Activated CD8-positive, alpha-beta memory T cell treated with anti-CD3 and anti-CD28 coated beads for 1 hour (primary cell): ENCODE measurements at places on chromosomes 4 and X.

DNA sequence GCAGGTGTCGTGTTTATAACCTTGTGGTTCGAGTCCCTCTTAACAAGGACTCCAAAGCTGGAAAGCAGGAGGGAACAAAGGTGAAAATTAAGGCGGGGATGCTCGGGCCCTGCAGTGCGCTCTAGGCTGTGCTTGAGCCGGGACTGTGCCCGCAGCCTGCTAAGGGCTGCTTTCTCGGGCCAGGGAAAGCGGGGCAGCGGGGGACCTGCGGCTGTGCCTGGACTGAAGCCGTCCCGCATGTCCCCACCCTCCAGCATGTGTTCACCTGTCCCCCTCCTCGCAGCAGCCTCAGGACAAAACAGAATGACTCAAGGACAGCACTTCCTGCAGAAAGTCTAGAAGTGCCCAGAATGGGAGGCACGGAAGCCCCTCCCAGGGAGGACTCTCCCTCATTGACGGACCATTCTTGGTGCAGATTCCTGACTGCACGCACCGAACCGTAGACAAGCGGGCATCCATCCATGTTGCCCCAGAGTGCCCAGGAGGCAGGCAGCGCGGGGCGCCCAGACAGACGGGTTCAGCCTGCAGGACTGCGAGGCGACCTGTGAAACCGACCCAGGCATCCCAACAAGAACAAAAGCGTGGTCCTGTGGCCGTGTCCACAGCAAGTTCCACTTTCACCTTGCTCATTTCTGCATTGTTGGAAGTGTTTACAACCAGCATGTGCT is 342.9 kb downstream of the MAGEB5 start:
- DNase-seq: no peak

DNA sequence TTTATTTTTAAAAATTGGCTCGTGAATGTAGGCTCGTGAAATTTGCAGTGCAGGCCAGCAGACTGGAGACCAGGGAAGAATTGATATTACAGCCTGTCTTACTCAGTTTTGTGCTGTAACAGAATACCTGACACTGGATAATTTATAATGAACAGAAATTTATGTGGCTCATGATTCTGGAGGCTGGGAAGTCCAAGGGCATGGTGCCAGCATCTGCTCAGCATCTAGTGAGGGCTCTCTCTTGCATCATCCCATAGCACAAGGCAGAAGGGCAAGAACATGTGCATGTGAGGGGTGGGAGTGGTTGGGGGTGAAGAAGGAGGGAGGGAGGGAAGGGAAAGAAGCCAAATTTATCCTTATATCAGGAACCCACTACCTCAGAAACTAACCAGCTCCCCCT is 13.7 kb upstream of the CLTRN start:
- DNase-seq: no peak

- no peak for DNase-seq
These were observed 28.5 kb upstream of the CRMP1 start for GRCh38 chr4:5921101-5921980.

DNA sequence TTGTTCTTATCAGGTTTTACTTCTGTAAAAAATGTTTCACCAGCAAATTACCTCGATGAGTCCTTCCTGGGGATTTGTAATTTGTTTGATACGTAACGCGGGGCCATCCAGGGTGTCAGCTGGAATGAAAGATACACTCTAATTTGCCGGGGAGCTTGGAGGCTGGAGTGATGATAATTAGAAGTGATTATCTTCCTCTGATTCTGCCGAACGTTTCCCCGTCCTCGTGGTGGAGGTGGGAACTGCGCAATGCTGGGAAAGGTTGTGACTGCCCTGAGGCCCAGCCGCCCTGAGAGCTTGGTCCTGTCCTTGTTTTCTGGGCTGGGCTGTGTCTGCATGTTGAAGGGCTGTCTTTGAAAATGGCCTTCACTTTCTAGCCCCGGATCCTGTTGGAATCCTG is 48.0 kb downstream of the SORCS2 start:
- DNase-seq: no peak

DNA sequence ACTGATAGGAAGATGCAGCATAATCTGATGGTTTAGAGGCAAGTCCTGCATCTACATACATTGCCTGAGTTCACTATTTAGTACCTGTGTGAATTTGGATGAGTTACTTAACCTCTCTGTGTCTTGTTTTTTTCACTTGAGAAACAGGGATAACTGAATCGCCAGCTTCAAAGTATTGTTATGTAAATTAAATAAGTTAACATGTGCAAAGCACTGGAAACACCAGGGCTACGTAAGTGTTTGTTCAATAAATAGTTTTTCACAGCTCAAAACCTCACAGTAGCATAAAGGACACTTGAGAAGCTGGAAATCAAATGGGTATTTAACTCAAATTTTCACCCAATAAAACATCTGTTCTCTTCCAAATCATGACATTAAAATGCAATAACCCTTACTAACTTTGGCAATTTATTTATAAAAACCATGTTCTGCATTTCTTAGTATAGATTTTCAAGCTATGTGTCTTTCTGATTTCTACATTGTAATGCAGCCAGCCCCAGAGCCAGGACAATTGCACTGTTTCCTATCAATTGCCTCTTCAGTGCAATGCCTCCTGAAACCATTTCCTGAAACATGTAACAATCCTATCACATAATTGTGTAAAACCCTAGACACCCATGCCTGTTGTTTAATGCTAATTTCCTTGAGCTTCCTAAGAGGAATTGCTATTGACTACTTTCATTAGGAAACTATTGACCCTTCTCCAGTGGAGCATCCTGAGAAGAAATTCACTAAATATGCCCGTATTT is 177.1 kb downstream of the UNC5C start:
- no peak for DNase-seq

DNA sequence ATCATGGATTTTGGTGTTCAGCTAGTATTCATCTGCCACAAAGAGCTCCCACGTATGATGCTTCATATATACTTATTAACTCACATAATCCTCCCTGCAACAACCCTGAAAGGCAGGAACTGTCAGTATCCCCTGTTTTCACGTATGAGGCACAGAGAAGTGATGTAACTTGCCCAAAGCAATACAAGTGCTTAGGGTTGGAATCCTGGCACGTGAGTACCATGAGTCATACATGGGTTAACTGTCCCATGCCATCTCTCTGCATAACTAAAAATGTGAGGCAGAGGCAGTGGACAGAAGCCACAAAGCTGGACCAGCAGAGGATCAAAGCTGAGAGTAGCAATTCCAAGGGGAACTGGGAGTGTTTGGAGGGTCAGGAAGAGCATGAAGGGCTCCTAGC is 35.7 kb upstream of the EGFL6 start:
- no peak for DNase-seq

DNA sequence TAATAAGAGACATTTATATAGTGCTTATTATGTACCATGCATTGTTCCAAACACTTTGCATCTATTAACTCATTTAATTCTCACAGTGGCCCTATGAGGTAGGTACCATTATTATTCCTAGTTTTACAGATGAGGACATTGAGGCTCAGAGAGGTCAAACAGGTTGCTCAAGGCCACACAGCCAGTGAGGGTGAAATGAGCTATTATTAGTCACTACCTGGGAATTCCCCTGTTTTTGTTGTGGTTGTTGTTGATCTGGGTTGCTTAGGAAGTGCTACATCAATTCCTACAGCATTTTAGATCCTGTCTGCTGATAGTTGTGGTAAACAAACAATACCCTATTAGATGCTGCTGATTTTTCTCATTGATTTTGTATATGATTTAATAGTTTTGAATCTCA is 41.2 kb downstream of the APLN start:
- DNase-seq: no peak

DNA sequence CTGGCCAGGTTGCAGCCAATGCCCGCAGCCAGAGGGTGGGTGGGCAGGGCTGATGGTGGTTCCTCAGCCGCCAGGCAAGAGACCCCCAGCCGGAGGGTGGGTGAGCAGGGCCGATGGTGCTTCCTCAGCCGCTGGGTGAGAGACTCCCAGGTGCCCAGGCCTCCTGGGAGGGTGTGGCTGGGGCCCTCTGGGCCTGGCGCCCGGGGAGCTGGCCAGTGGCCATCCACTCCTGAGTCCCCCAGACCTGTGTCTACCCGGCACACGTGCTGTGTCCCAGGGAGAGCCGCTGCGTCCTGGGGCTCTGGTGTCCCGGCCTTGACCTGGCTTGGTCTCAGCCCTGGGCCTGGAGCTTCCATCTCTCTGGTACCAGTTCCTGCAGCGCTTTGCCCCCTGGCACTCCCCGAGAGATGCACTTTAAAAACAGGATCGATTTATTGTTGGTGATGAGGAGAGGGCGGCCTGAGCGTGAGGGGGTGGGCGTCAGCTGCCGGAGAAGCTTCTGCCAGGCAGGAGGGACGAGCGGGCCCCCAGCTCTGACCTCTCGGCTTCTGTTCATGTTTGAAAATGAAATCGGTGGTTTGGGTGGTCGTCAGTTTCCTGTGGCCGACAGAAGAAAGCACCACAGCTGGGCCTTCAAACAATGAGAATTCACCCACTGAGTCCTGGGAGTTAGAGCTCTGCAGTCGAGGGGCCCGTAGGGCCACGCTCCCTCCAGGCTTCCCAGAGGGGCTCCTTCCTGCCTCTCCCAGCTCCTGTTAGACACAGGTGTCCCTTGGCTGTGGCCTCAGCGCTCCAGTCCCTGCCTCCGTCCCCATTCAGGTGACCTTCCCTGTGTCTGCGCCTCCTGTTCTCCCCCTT is 6.5 kb downstream of the DOK7 start:
- no peak for DNase-seq

GRCh38 chr4:175809402-175810072 is 2.5 kb downstream of the GPM6A start:
- no peak for DNase-seq

- DNase-seq: no peak
These were observed 60.1 kb upstream of the S100G start for GRCh38 chrX:16589826-16590225.

DNA sequence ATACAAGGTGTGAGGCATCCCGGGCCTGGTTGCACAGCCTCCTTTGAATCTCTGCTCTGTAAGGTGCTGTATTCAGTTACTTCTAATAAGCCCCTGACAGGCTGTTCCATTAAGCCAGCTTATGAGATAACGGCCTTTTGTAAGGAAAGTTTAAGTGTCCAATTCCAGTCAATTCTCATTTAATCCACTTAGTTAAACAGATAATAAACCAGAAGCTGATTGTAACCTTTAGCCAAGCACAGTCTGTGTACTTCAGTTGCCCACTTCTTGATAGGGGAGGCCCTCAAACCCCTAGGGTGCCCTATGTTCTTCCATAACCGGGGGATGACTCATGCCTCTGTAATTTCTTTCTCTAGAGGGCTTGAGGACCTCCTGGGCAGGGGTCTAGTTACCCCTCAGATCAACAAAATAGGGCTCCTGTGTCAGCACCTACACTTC is 63.4 kb downstream of the RASL11B start:
- DNase-seq: no peak

DNA sequence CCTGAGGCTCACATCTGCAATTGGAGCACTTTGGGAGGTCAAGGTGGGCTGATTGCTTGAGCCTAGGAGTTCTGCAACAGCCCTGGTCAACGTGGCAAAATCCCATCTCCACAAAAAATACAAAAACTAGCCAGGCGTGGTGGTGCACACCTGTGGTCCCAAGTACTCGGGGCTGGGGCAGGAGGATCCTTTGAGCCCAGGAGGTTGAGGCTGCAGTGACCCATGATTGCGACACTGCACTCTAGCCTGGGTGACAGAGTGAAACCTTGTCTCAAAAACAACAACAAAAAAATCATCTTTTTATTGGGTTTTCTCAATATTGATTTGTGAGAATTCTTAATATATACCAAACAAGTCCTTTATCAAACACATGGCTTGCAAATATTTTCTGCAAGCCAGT is 64.9 kb downstream of the ANKRD17 start:
- DNase-seq: no peak

DNA sequence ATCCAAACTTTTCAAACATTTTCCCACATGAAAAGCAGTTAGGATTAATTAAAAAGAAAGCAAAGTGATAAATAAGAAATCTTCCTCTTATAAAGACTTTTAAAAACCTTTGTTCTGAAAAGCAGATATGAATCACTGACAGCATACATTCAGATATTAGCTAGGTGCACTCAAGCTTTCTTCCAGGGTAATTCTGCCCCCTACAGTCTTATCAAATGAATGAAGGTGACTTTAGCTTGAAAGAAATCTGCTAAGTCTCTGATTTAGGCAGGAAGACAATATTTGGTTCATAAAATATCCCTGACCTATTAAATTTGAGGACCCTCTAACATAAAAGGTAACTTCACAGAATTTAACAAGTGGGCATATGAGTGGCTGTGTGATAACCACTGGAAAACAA is 209.1 kb upstream of the FAM47A start:
- no peak for DNase-seq

GRCh38 chr4:87541956-87542709 is 13.0 kb upstream of the SPARCL1 start:
- DNase-seq: no peak

DNA sequence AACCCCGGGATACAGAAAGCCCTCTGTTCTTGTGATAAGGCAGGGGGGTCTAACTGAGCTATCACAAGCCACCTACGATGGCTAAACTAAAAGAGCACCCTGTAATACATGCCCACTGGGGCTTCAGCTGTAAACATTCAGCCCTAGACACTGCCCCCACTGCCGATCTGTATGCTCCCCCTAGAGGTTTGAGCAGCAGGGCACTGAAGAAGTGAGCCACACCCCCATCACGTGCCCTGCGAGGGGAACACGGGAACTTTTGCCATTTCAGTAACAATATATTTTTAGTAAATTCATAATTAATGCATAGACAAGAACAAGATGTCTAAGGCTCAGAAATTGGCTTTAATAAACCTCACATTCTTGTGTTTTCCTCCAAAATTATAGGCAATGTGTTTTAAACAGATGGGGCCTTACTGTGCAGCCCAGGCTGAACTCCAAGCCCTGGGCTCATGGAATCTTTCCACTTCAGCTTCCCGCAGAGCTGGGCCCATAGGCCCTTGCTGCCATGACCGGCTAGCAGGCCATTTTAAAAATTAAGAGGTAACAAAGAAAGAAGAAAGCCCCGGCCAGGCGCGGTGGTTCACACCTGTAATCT is 235.3 kb upstream of the SFRP2 start:
- no peak for DNase-seq

DNA sequence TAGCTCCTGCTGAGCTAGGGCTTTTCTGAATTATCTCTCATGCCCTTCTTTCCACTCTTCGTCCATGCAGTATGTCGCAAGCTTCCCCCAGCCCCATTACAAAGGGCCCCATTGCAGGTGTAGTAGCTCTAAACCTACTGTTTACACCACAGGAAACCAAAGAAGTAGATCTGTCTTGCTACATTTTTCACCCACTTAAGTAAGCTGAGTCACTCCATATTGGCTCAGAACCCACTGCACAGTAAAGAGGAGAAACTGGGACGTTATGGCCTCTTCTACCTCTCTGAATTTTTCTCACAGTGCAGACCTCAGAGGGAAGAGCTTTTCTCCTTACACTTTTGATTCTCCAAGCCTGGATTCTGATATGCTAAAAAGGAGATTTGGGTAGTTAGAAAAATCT is 200.2 kb downstream of the SMARCA1 start:
- DNase-seq: no peak

- no peak for DNase-seq
These were observed 45.1 kb upstream of the TMEM33 start for GRCh38 chr4:41890085-41890484.

- DNase-seq: no peak
These were observed 5.6 kb downstream of the PDGFRA start for GRCh38 chr4:54234497-54235205.
